ENCODE measurements at places on chromosomes 7 and 10. TPM values are rescaled to one million over a fixed set of nuclear protein-coding genes. Genes with fewer than 3 reads are reported as not detected.

DNA sequence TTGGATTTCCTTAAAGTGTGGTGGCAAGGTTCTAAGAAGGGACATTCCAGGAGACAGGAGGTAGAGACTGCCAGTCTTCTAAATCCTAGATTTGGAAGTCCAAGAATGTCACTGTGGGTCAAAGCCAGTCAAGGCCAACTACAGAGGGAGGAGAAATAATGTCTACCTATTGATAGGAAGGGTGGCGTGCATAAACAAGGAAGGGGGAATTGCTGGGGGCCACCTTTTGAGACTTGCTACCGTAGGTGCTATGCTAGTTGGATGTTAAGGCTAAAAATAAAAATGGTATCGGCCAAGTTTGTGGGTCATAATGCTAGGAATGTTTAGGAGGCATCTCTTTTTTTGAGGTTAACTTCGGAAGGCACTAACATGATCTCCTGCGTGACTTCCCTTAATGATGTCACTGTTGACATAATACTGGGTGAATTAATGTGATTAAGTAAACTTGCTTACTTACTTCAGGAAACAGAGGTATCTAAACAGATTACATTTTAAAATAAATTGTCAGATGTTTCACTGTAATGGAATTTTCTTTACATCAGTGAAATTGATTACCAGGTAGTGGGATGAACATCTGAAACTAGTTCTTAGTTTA lies 4.8 kb downstream of the BTRC start:
- no peak for DNase-seq

DNA sequence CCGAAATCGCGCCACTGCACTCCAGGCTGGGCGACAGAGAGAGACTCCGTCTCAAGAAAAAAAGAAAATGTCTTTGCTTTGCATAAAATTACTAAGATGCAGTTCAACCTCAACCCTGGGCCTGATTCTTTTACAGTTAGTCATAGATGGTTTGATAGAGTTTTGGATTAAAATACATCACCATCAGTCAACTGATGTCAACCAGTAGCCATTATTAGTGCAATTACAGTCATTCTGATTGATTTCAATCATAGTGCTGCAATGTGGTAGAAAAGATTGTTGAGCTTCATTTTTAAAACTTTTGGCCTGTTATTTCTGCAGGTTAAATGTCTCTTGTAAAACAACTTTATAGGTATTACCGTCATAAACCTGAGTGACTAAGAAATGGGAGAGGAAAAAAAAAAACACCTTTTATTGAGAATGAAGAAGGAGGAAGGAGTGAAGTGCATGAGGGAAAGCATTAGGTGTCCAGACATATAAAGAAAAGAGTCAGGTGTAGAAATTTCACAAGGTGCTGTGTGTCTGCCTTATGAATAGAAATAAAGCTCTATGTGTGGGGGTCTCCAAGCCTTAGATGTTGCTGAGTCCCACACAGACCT lies 150.6 kb downstream of the TRIL start:
- DNase-seq = no peak

- no peak for DNase-seq
Measured at GRCh38 chr10:127018298-127018650, 113.0 kb downstream of the DOCK1 start.

Gene DYNC1I1
- 34.4 TPM for polyA plus RNA-seq

DNA sequence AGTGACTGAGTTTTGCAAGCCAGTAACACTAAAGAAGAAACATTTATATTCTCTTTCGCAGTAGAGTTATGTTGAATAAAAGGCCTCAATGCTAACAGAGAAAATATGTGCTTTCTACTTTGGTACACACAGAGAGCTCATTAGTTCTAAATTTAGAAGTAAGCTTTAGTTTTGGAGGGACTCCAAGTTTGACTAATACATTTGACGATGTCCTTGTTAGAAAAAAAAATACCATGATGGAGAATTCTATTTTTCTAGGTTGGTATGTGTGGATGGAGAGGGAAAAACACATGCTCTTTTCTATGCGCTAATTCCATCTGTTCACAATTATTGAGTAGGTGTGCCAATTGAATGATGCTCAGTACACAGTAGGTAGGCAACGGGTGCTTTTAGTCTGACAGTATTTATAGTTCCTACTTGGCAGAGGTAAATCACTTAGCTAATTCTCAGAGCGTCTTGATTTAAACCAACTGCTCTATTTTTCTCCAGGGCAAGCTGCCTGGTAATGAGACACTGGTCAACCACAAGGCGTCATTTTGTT lies 327.2 kb upstream of the AKR1E2 start:
- peak; percentile 53 for DNase-seq

DNA sequence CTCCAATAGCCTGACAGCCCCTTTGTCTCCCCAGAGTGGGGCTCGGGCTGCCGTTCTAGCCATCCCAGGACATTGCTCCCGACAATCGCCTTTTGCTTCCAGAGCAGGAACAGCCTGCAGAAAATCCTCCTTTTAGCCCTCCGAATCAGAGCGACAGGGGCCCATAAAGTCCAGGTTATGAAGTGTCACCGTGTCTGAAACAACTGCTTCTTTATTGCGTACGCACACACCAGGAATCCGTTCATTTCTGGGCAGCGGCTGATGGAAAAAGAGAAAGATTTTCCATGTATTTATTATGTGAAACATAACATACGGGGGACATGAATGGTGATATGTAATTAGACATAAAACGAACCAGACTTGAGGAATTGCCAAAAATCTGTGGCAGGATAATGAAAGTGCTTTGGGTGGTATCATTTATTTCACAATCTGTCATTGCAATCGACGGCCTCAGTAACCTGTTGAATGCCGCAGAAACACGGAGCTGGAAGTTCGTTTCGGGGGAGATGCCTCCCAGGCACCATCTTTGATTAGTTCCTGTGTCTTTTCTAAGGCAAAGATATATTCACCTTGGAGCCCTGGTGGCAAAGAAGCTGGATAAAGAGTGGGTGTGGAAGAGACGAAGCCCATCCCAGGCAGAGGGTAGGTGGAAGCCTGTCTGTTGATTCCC lies 48.1 kb downstream of the FAM241B start:
- DNase-seq = no peak

GRCh38 chr10:46515793-46516192 lies 40.7 kb downstream of the GPRIN2 start:
- no peak for DNase-seq

DNA sequence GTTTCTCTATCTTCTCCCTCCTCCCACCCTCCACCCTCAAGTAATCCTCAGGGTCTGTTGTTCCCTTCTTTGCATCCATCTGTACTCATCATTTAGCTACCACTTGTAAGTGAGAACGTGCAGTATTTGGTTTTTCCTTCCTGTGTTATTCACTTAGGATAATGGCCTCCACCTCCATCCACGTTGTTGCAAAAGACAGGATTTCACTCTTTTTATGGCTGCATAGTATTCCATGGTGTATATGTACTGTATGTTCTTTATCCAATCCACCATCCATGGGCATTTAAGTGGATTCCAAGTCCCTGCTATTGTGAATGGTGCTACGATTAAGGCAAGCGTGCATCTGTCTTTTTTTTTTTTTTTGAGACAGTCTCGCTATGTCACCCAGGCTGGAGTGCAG lies 72.4 kb downstream of the PROSER2 start:
- no peak for DNase-seq

Gene UCN3
- polyA plus RNA-seq = not detected

DNA sequence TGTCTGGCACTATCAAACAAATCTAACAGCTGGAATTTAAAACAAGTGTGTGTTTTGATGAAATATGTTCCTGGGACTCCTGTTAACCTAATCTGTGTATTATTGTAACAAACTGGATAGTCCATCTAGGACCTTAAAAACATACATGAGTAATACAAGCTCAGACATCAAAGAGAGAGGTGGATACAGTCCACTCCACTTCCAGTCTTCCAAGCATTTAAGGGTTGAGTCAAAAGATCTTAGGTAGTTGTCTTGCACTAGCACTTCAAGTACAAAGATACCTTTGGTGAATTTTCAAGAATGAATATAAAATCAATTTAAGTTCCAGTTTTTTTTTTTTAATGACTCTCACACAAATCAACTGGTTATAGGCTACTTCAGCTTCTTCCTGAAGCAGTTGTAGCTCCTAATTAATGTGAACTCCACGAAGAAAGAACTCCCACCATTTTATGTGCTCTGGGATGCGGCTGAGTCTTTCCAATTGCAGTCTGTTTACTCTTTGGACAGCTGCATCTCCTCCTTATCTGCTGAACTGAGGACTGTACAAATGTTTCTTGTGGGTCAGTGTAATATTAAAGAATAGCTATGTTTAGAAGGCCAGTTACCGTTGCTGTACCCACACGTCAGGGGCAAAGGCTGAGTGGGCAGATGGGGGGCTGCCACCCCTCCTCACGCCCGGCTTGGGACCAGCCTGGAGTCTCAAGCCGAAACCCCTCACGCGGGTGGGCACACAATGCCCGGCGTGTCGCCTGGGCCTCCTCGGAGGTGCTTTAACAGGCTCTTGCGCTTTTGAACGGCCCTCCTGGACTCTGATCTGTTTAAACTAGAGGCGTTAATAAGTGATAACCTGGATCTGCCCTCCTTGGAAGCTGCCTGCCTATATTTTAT lies 2.9 kb upstream of the IGF2BP3 start:
- no peak for DNase-seq

- no peak for DNase-seq
Measured at GRCh38 chr7:158142657-158143056, 445.0 kb downstream of the PTPRN2 start.

- DNase-seq = no peak
Measured at GRCh38 chr7:103630318-103630717, 184.3 kb upstream of the SLC26A5 start.

Gene AKR1C3
- polyA plus RNA-seq = 74.4 TPM

- DNase-seq = no peak
Measured at GRCh38 chr7:50473531-50473930, 23.4 kb upstream of the FIGNL1 start.

Gene PRSS37
- polyA plus RNA-seq = not detected
